ENCODE measurements at places on chromosomes 16 and 17. TPM values are rescaled to one million over a fixed set of nuclear protein-coding genes. Genes with fewer than 3 reads are reported as not detected.

The ODAD4 gene
- total RNA-seq, result 2.1 TPM

The HES7 gene
- 0.33 TPM for total RNA-seq

DNA sequence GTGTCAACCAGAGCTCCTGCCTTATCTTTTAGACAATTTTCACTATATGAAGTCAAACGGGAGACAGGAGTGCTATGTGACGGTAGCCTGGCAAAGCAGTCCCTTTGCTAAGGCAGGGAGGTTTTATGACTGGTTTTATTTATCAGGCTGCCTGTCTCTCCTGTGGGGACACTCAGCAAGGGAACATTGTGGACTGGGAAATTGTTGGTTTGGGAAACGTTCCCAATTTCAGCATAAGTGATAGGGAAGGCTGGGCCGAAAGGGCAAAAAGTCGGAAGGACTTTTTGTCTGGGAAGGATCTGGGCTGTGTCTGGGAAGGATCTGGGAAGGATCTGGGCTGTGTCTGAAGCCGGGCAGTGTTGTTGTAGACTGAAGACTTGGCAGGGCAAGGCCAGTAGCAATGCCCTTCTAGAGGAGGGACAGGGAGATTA, 211.2 kb downstream of the PARN start:
- no peak for DNase-seq
- no peak overlapping the region for H3K4me3 ChIP-seq
- peaks cover 5% of the 10 kb centered on the region for H3K36me3 ChIP-seq

GRCh38 chr16:26070302-26071100, 378.7 kb downstream of the HS3ST4 start:
- peaks cover 4% of the 10 kb centered on the region for H3K4me1 ChIP-seq
- no peaks in the 10 kb centered on the region for H3K27me3 ChIP-seq
- H3K27ac ChIP-seq, result peak overlapping the region; percentile 60
- no peaks in the 10 kb centered on the region for H3K36me3 ChIP-seq
- DNase-seq, result no peak

DNA sequence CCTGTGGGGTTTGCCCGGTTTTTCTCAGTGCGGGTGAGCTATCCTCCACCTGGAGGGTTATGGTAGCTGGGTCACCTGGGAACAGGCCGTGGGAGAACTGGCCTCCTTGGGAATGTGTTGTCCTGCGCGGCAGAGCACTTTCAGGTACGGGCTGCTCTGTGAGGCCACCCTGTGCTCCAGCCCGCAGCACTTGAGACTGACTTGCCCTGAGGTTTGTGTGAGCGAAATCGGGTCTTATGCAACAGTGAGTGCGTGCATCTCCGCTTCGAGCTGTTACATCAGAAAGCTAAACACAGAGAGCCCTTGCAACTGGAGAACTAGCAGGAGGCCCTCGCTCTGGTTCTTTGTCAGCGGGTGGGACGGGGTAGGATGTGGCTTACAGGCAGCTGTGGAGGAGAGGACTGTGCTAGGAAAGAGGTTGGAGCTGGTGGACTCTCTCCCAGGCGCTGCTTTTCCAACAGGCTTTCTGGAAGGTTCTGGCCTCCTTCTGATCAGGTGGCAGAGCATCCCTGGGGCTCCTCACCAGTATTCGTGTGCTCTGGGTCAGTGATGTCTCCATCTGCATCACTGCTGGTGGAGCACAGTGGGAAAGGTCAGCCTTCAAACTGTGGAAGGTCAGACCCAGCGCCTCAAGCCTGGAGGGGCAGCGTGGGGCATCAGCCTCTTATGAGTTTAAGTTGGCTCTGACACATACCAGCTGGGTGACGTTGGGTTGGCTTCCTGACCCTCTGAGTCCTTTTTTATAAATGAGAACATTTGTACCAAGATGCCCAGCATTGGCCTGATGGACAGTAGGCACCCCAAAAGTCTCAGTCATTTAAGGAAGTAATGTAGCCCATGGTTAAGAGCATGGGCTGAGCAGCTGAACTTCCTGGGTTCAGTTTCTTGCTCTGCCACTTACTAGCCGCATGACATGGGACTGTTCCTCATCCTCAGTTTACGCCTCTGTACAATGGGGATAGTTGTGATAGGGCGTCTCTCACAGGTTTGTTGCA, 76.3 kb downstream of the KSR1 start:
- no peaks in the 10 kb centered on the region for H3K36me3 ChIP-seq
- H3K4me3 ChIP-seq, result no peak overlapping the region

GRCh38 chr16:12544477-12545296, 259.0 kb downstream of the CPPED1 start:
- no peak overlapping the region for H3K4me3 ChIP-seq
- no peak for DNase-seq
- H3K27ac ChIP-seq, result no peak overlapping the region
- H3K36me3 ChIP-seq, result no peaks in the 10 kb centered on the region
- no peaks in the 10 kb centered on the region for H3K27me3 ChIP-seq
